ENCODE measurements at places on chromosomes 6 and 20.

- no peak for DNase-seq
These were observed 19.0 kb upstream of the NCOA3 start for GRCh38 chr20:47482705-47483104.

DNA sequence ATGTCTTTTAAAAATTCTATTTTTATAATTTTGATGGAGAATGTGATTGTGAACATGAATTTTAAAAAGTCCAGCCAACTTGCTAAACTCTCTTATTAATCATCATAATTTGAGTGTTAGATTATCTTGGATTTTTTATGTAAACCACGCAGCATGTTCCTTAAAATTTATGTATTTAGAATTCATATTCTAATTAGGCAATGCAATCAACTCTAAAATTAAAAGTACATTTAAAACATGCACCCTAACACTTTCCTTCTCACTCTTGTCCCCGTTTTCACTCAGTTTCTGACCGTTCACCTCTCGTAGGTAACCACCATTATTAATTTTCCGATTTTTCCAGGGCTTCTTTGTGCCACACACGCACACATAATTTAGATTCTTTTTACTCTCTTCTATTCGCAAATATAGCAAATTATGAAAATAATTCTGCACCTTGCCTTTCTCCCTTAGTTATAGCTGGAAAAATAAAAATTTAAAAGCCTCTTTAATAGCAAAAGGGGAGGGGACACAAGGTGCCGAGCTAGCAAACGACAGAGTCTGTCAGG, 329 bp upstream of the ZKSCAN3 start:
- DNase-seq: no peak

DNA sequence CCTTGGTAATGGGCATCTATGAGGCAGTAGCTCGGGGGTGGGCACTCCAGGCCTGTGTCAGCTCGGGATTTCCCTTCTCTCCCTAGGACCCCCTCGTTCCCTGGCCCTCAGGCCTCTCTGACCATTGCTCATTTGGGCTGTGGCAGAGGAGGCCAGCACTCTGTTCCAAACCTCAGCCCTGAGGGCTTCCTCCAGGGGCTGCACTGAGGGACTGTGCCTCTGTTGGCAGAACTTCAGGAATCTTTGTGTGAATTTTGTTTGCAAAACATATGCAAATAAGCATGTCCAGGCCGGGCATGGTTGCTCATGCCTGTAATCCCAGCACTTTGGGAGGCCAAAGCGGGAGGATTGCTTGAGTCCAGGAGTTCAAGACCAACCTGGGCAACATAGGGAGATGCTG, 11.0 kb downstream of the PACSIN1 start:
- DNase-seq: no peak

DNA sequence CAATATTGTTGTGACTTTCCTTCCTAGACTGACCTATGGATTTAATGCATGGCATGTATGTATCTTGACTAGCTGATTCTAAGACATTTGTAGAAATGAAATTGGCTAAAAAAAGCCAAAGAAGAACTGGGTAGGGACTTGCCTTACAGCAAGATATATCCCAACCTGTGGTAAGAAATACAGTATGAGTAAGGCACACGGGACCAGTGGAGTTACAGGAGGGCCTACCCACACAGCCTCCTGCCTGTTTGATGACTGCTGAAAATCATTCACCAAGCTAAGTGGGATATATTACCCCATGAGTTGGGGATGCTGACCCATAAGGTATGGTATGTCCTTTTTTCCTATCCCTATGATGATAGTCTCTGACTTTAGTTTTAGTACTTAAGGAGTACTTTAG, 112.2 kb downstream of the INSM1 start:
- DNase-seq: no peak

GRCh38 chr6:72561629-72562028, 60.2 kb upstream of the KCNQ5 start:
- DNase-seq: no peak

DNA sequence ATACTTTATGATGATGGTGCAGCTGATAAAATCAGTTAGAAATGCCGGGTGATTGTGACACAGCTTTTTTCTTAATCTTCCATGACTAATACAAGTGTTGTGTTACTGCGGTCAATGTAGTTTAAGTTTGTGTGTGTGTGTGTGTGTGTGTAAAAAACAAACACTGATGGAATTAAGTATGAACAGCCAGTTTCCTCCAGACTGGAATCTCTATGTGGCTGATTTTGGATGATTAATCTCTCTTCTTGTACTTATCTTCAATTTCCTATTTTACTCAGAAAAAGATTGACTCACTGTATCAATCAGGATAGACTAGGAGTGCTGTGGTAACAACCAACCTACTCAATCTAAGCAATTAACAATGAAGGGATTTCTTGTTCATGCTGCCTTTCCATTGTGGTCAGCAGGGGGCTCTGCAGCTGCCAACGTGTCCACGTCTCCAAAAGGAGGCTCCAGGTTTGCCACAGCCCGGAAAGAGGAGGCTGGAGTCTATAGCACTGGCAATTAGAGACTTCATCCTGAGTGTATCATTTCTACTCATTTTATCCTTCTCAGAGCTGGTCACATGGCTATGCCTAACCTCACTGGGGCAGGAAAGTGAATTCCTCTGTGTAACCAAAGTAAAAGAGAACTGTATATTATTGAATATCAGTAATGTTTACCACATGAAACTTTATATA, 107.7 kb downstream of the CD109 start:
- peak; percentile 87 for DNase-seq

DNA sequence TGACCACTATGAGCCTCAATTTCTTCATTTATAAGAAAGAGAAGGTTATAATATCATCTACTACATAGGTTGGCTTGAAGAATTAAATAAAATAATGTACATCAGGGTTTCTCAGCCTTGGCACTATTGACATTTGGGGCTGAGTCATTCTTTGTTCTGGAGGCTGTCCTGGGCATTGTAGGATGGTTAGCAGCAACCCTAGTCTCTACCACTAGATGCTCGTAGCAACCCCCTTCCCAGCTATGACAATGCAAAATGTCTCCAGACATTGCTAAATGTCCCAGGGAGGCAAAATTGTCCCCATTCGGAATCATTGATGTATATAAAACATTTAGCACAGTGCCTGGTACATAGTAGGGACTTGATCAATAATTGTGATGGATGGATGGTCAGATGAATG, 152.1 kb downstream of the KHDC1L start:
- no peak for DNase-seq

DNA sequence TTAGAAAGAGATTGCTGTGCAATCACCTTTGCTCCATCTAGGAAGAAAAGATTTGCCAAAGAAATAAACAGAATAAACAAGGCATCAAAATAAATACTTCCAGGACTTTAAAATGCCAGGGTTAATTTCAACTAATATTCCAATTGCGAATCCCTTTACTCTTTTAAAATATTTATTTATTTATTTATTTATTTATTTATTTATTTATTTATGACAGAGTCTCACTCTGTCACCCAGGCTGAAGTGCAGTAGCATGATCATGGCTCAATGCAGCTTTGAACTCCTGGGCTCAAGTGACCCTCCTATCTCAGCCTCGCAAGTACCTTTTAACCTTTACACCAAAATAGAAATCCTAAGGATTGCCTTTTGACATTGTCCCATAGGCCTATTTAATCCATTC, 191.1 kb downstream of the EDN1 start:
- no peak for DNase-seq

DNA sequence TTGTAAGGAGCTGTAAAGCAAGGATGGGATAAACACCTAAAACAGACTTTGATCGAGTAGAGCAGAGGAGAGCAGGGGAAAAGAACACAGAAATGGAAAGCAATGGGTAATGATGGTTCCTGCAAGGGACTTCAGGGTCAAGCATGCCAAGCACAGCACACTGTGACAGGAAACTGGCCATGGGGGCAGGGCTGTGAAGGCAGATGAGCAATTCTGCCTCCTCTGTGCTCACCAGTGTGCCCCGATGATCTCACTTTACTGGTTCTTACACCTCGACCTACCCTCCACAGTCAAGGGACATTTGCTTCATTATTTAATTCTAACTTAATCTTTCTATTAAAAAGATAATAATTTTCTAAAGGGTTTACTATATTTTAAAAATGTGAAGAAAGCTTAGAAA, 21.6 kb upstream of the MYB start:
- DNase-seq: no peak

GRCh38 chr6:85459224-85459901, 9.5 kb downstream of the NT5E start:
- no peak for DNase-seq

- no peak for DNase-seq
These were observed 132.3 kb downstream of the UNC5CL start for GRCh38 chr6:40906759-40907158.

DNA sequence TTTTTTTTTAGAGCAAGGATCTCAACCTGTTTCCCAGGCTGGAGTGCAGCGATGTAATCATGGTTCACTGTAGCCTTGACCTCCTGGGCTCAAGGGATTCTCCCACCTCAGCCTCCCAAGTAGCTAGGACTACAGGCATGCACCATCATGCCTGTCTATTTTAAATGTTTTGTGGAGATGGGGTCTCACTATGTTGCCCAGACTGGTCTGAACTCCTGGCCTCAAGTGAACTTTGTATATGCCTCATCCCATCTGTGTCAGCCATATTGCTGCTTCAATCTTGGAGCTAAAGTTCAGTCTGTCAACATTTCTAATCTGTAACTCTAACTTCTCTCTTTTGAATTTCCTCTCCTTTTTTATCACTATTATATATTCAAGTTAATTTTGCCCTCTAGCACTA, 54.3 kb downstream of the CD164 start:
- no peak for DNase-seq

DNA sequence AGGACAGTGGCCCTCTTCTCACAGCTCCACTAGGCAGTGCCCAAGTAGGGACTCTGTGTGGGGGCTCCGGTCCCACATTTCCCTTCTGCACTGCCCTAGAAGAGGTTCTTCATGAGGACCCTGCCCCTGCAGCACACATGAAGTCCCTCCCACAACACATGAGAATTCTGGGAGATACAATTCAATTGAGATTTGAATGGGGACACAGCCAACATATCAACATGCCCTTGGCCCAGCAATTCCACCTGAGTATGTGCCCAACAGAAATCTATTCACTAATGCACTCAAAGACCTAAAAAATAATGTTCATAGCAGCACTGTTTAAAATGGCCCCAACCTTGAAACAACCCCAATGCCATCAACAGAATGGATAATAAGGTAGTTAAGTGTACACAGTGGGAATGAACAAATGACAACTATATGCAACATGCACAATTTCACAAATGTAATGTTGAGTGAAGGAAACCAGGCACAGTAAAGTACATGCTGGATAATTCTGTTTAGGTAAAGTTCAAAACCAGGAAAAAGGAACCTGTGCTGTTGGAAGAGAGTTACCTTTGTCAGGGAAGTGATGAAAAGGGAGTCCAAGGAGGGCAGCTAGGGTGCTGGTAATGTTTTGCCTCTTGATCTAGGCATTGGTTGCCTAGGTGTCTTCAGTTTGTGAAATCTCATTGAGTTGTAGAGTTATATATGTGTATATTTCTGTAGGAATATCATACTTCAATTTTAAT, 16.1 kb downstream of the ISM1 start:
- DNase-seq: no peak

GRCh38 chr6:142886431-142887170, 58.4 kb downstream of the HIVEP2 start:
- peak; percentile 26 for DNase-seq
